ENCODE measurements at places on chromosomes 13 and 19.

- DNase-seq: no peak
Observed at GRCh38 chr19:2665103-2665502, 37.4 kb downstream of the GNG7 start.

- no peak for DNase-seq
Observed at GRCh38 chr13:65613004-65613403, 1617.1 kb downstream of the PCDH9 start.

DNA sequence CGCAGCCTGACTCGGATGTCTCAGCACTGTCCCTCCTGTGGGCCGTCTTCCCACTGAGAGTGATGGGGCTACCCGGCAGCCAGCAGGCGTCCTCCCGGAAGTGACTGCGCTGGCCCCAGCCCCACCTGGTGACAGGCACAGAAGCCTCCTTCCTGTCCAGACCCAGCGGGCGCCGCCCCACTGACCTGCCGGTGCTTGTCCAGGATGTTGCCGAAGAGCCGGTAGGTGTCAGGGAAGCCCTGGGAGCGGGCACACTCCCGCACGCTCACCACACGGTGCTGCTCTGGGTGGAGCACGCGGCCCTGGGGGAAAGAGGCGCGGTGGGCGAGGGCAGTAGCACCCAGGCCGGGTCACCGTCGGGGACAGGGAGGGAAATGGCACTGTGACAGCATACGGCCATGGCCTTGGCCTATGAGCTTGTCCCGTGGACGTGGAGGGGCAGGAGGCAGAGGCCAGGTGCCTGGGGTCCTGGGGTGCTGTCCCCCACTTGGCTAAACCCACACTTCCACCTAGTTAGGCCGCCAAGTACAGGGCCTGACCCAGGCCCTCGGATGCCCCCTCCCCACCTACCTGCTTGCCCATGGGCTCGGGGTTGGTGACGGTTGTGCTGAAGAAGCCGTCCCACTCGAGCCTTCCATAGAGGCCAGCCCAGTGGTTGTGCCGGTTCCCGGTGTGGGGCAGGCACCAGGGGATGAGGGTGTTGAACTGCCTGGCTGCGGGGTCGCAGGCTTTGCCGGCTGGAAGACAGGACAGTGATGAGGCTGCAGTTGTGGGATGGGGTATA, 16.0 kb upstream of the EIF3G start:
- DNase-seq: no peak

- DNase-seq: no peak
Observed at GRCh38 chr13:98563071-98563470, 13.8 kb downstream of the STK24 start.

DNA sequence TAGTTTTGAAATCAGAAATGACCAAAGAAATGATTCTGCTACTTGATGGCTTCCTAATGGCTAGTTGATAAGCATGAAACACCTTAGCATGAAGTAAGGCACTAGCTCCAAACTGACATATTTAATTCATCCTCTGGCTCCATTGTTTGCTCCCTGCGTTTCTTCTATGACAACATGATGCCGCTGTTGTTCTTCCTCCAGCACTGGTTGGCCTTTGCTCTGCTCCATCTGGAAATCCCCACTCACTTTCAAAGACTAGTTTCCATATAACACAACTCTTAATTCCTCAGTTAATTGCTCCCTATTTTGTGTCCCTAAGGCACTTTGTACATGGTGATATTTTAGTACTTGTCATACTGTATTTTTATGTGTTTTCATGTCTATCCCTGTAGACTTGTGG, 151.6 kb downstream of the GPC6 start:
- no peak for DNase-seq

DNA sequence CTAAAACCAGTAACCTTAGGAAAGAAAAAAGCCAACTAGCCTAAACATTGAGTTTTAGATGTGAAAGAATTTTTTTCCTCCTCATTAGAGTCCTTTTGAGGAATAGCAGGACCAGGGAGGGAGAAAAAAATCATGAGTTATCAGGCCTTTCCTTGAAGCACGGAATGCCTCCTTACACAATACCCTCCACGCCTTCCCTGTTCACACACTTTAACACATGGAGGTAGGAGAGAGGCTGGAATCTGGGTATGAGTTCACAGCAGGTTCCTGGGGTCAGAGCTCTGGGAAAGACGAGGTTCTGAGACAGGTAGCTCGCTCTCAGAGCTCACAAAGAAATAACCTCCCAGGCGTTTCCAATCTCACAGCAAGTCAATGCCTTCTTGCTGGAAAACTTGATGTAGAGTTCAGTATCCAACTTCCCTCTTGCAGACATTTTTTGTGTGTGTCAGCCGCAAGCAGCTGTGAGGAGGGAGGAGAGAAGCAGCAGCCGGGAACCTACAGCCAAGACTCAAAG, 716 bp downstream of the ZNF573 start:
- DNase-seq: peak; percentile 8

GRCh38 chr19:18160971-18161635, 8.1 kb downstream of the PIK3R2 start:
- DNase-seq: no peak

DNA sequence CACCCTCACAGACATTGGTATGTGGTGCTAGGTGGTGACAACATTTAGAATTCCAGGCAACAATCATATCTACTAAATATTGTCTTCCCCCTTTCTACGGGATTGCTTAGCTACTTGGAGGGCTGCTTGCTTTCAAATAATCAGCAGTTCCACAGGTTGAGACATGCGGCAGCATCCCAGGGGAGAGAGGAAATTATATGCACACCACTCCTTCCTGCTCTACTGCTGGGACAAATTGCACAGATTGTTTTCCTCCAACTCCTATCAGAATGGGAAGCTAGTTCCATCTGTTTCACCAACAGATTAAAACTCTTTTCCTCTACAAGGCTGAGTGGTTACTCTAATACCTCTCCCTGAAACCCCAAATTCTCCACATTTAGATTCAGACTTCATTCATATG, 275.4 kb downstream of the DNAJC15 start:
- DNase-seq: no peak

DNA sequence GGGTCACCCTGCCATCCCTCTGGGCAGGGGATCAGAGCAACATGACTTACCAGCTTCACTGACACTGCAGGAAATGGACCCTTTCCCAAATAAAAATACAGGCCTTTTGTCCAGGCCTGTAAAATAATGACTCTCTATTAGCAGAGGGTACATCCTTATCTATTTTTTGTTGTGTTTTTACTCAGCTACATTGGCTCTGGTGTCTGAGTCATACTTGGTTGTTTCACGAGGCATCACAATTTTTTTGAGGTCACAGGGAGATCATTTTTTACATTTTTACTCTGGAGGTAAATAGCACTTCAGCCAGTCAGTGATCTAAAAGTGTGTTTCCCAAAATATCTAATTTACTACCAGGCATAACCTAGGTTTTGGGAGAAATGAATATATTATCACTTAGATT, 6.9 kb upstream of the HTR2A start:
- DNase-seq: peak; percentile 41

- DNase-seq: peak; percentile 41
Observed at GRCh38 chr19:45753548-45753947, 15.5 kb downstream of the SIX5 start.

- peak; percentile 77 for DNase-seq
Observed at GRCh38 chr19:2461751-2462634, 5.2 kb upstream of the LMNB2 start.

GRCh38 chr13:98171900-98172589, 5.0 kb downstream of the RNF113B start:
- peak; percentile 59 for DNase-seq

GRCh38 chr13:109383683-109384082, 402.7 kb downstream of the IRS2 start:
- no peak for DNase-seq

GRCh38 chr13:59532405-59532804, 631.3 kb downstream of the DIAPH3 start:
- DNase-seq: no peak

Data from umbilical cord (tissue), 2 donors.